Stimulated activated CD4-positive, alpha-beta T cell treated with anti-CD3 and anti-CD28 coated beads, Interleukin-1b, Interleukin-23, amount 100 ng/mL, for 1 hour (primary cell): ENCODE measurements at places on chromosomes 5 and 9.

DNA sequence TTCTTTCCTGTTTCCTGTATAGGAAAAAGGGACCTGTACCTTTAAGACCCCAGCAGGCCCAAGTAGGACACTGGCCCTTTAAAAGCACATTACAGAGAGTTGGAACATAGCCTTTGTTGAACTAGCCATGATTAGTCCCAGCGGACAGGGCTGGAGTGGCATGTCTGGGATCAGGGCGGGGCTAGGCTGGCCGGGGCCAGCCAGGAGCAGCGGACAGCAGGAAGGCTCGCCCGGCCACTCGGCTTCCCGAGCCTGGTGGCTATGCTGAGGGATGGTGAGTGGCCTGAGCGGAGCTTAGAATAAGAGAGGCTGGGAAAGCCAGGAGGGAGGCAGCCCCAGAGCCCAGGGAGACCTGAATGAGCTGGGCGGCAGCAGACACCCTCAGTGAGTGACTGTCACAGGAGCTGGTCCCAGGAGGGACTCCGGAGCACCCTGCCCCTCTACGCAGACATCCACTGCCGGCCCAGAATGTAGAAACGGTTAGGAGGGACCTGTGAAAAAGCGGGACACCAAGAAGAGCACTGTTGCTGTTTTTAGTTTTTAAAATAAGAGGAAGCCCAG is 92.1 kb downstream of the DAB2IP start:
- DNase-seq, result no peak

- no peak for DNase-seq
Observed at GRCh38 chr9:75909776-75910175, 19.3 kb downstream of the PCSK5 start.

DNA sequence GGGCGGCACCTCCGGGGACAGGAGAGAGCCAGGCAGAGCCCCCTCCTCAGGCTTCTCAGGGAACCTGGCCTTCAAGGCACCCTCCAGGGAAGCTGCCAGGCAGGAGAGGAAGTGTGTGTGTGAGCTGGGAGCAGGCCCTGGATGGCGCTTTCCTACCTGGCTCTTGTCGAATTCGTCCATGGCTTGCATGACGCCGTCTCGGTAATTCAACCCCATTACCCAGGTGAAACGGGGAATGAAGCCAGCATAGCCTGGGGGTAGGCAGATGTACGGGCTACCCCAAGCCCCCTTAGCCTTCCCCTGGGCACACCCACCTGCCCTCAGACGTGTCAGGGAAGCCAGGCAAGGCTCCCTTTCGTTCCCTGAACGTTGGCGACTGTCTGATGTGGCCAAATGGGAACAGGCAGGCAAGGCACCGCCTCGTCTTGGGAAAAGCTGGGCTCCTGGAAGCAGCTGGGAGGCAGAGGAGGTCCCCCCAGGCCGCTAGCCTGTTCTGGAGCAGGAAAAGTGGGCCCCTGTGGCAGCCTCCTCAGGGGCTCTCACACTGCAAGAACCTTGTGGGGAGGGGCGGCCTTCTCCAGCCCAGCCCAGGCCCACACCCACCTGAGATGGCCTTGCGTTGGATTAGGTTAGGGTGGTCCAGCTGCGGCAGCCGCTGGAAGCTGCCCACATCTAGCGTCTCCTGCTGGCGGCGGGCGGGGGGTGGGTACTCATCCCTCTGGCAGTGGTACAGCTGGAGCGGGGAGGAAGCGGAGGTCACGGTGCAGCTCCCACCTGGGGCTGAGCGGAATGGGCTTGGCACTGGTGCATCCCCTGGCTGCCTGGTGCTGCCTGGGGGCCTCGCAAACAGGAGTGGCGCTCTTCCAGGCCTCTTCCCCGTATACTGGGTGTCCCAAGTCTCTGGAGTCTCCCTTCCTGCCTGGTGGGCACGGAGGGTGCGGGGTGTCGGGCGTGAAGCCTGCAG is 3.7 kb downstream of the TUBB4B start:
- DNase-seq, result no peak

- no peak for DNase-seq
Observed at GRCh38 chr9:19550009-19550408, 141.2 kb downstream of the ACER2 start.

- no peak for DNase-seq
Observed at GRCh38 chr5:140293091-140293848, 9.6 kb downstream of the PFDN1 start.

DNA sequence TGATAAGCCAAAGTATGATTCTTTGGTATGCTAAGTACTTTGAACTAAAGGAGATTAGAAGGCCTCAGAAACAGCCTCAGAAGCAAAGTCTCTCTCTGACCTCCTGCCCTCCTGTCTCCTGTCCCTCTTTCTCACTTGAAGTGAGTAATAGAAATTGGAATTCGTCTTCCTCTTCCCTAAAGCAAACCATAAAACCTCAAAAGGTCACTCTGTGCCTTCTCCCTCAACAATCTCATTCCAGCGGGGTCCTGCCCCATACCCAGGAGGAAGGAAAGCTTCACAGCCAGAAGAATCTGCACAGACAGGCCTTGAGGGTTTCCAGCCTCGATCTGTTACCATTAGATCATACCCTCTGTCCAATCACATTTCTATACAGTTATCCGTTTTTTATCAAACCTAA is 87.8 kb downstream of the HAPLN1 start:
- no peak for DNase-seq

DNA sequence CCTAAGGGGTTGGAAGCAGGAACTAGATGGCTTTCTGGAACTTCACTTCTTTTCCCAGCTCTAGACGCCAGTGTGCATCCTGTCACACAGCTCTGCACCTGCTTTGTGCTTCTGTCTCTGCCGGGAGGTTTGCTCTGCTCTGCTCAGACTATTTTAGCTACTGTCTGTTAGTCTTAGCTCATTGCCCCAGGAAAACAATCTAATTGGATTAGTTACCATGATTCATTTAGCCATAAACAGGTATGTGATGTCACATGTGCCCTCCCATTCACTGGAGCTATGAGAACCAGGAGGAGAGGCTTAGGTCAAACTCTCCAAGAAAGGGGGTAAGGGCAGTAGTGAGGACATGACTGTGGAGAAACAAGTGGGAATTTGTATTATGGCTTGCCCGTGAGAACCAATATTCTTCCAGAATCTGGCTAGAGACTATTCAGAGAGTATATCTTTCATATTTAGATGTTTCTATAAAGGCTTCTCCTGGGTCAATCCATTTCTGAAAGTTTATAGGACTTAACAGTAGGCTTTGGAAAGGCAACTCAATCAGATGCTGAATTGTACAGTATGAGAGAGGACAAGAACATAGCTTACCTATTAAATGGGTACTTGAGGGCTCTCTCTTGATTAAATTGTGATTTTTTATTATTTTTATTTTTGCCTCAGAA is 22.4 kb upstream of the NREP start:
- no peak for DNase-seq

GRCh38 chr9:131306397-131307004 is 17.0 kb downstream of the PLPP7 start:
- DNase-seq, result no peak

- no peak for DNase-seq
Observed at GRCh38 chr5:148984345-148984744, 78.5 kb downstream of the SH3TC2 start.

DNA sequence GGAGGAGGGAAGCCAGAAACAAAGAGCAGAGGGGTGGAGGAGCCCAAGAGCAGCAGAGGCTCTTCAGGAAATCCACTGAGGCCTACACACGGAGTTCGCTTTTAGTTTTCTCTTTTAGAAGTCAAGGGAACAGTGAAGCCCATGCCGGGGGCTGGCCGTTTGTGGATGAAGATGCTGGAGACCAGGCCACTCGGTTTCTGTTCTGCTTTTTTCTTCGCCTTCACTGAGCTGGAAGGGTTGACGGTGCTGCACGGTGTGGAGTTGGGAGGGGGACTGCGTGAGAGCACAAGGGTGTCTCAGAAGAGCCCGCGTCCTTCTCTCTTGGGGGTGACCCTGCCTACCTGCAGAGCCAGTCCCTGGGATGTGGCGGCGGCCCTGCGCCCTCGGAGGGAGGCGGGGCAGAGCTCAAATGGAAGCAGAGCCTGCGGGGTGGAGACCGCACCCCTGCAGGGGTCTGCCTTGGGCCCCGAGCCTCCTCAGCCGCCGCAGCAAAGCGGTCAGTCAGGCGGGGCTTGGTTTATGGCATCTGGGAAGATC is 68.5 kb upstream of the CACNA1B start:
- DNase-seq, result no peak

GRCh38 chr9:121321016-121321503 is 49.0 kb downstream of the STOM start:
- DNase-seq, result no peak

GRCh38 chr5:91016954-91017700 is 366.0 kb downstream of the ARRDC3 start:
- no peak for DNase-seq

DNA sequence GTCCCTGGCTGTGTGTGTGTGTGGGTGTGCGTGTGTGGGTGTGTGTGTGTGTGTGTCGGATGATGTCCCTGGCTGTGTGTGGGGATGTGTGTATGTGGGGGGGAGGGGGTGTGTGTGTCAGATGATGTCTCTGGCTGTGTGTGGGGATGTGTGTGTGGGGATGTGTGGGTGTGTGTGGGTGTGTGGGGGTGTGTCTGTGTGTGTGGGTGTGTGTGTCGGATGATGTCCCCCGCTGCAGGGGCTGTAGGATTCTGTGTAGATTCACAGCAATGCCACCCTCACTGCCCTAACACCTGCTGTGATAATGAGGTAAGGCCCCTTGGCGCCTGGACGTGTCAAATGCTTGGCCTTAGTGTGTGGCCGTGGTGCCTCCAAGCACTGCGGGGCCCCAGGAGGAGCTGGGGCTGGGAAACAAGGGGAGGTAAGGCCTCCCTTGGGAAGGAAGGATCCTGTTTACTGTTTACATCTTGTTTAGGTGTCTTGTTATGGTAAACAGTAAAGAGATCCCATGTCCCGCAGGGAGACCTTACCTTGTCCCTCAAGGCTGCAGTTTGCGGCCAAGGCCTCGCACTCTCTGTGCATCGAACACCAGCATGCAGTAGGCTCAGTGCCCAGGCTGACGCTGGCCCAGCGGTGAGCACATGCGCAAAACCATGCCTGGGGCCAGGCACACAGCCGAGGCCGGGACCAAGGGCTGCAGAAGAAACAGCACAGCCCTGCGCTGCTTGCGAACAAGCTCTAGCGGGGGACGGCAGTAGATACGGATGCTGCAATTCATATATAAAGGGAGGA is 24.1 kb downstream of the AHRR start:
- no peak for DNase-seq

DNA sequence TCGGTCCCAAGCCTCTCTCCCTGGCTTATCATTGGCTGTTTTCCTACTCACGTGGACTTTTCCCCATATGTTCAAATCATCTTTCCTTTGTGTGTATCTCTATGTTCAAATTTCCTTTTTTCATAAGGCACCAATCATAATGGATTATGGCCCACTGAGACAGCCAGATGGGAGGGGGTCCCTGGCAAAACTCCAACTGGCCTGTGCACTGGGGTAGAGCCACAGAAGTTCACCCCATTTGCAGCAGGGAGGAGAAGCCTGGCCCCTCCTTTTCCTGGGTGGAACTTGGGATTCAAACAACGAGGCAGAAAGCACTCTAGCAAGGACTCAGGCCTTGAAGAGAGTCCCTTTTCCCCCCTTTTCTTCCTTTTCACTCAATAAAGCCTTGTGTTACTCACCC is 362.4 kb downstream of the CDH18 start:
- DNase-seq, result no peak

DNA sequence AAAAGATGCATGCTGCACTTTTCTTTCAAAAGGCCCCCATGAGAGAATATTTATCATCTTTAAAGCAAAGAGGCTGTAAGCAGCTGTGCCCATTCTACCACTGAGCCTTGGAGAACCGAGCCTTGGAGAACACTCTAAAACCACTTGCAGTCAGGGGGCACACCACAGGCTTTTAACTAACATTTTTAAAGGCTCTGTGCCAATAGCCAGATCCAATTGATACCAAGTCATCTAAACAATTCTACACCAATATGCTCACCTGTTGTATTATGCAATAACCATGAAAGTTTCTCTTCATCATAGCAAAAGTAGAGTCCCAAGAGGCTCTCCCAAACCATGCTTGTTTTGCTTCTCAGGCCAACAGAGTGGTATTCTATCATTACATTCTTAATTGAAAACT is 1090.5 kb upstream of the SEMA6A start:
- no peak for DNase-seq

DNA sequence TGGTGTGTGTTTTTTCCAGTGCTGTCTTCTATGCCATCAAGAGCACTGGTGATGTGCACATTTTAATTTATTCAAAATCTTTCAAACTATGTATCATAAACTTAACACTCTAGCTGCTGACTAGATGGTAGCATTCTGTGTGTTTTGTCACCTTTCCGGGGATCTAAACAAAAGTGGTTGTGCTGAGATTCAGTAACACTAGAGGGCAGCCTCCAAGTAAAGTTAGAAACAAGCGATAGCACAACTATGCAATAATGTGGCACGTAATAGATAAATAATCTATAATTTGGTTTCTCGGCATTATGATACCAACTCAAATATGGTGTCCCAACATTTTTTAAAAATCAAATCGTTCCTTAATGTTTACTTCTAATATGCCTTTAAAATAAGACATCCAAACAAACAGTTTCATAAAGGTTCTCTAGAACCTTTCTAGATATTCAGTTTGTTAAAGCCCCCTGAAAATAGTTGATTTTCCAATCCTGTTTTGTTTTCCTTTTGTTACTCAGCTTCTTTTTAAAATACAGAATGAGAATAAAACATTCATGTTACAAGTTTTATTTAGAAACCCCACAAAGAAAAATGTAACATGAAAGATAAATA is 16.9 kb downstream of the SEMA6A start:
- no peak for DNase-seq

DNA sequence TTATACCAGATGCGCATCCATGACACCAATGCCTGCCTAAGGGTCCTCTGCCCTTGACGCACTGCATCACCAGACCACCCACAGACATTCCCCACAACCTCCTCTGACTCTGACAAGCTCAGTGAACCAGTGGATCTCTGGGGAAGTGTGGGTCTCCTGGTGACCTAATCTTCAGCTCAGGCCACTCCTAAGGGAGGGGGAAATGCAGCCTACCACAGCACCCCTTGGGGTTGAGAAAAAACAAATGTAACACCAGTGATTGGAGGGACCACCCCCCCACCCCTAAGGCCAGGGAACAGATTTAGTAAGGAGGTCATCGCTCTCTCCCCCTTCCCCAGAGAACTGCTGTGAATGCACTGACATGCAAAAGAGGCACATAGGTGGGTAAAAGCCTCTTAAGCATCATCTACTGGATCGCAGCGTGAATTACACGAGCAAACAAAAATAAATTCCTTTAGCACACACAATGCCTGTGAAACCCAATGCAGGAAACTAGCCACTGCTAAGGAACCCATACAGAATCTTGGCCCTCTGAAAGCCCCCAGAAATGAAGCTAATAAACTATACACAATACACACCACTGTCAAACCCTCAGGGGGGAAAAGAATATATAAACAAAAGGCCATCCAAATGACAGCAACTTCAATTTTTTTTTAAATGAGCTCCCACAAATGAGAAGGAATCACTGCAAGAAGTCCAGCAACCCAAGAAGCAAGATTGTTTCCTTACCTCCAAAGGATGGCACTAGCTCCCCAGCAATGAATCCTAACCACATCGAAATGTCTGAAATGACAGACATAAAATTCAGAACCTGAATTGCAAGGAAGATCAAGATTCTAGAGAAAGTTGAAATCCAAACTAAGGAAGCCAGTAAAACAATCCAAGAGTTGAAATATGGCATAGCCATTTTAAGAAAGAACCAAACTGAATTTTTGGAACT is 513.7 kb upstream of the PTGER4 start:
- DNase-seq, result no peak

GRCh38 chr5:116640236-116640635 is 65.6 kb upstream of the SEMA6A start:
- no peak for DNase-seq

GRCh38 chr9:131179561-131180219 is 54.3 kb downstream of the NUP214 start:
- no peak for DNase-seq

GRCh38 chr5:81747030-81747429 is 3.9 kb downstream of the SSBP2 start:
- no peak for DNase-seq

- no peak for DNase-seq
Observed at GRCh38 chr5:139271201-139272027, 22.1 kb upstream of the MATR3 start.
